ENCODE measurements at places on chromosomes 2 and 18.

DNA sequence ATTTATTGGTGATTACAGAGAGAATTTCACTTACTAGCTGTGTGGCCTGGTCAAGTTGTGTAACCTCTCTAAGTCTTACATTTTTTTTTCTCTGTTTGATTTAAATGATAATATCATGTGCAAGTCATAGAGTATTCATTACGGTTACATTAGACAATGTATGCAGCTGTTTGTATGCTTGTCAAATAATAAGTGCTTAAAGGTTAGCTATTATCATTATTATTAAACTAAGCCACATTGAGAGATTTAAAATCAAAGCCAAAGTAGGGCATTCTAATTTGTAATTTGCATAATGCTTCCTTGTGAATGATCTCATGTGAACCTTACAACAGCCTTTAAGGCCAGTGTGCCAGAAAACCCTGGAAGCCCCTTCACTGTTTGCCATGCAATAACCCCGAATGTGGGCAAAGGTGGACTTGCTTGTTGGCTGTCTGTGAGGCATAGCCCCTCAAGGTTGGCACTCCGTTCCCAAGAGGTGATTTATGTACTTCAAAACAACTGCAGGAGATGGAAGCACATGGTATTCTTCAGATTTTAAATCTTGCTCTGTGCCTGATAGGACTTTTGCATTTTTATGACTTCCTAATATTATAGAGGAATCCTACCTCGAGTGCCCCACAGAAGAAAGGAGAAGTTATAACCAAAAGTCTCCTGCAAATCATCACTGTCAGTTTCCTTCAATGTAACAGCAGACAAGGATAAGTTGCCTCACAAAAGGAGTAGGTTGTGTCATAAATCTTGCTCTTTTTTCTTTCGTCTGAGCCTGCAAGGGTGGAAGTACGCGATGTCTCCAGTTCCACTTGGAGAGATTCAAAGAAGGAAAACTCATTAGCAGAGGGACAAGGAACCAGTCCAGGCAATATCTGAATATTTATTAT, 272.0 kb downstream of the TGIF1 start:
- DNase-seq: no peak

- no peak for DNase-seq
These were observed 80.9 kb upstream of the PHLPP1 start for GRCh38 chr18:62634458-62634857.

- no peak for DNase-seq
These were observed 422.5 kb downstream of the METTL4 start for GRCh38 chr18:2148823-2149222.

DNA sequence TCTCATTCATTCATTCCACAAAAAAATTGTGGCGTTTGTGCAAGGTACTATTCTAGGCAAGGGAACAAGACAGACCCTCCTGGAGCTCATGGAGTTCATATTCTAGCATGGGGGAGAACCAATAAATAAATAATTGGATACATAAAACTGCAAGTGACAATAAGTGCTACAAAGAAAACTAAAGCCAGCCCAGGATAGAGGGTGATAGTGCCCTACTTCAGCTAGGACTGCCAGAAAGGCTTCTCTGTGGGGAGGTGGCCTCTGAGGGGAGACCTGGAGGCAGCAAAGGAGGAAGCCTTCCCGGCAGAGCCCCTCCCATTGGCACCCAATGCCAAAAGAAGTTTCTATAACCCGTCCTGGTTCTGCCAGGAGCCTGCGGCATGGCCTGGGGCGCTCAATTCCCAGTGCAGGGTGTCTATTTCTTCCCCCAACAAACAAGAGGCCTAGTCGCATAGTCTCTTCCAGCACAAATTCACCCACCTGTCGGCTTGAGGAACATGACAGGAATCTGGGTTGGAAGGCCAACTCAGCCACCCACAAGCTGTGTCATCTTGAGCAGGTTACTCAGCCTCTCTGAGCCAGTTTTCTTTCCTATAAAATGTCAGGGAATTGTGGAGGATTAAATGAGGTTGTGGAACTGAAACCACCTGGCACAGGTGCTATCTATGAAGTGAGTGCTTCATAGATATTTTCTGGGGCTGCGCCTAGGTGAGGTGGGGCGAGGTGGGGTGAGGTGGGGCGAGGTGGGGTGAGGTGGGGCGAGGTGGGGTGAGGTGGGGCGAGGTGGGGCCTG, 94.3 kb downstream of the ZFP36L2 start:
- DNase-seq: no peak

GRCh38 chr2:4992226-4992625, 700.0 kb upstream of the SOX11 start:
- DNase-seq: no peak

DNA sequence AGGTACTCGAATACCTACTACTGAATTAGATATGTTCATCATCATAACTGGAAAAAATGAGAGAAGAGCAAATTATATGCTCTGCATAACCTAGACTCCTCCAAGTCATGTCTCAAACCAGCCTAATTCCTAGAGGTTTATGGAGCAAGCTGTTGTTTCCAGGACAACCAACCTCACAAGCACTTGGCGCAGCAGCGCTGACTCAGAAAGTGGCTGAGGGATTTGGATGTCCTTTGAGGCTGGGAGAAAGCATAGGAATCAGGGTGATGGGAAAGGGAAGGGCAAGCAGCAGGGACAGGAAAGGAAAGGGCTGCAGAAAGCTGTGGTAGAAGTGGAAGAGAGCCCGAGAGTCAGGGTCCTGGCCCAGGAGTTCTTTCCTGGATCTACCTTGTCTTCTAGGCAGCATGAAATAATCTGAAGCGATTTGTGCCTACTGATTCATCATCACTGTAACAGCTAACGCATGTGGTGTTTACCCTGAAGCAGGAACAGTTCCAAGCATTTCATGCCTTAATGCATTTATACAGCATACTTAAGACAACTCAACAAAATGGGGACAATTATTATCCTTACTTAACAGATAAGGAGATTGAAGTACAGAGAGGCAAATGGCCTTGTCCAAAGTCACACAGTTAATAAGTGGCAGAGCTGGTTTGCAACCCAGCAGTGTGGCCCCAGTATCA, 3.7 kb downstream of the PLEK start:
- DNase-seq: no peak

DNA sequence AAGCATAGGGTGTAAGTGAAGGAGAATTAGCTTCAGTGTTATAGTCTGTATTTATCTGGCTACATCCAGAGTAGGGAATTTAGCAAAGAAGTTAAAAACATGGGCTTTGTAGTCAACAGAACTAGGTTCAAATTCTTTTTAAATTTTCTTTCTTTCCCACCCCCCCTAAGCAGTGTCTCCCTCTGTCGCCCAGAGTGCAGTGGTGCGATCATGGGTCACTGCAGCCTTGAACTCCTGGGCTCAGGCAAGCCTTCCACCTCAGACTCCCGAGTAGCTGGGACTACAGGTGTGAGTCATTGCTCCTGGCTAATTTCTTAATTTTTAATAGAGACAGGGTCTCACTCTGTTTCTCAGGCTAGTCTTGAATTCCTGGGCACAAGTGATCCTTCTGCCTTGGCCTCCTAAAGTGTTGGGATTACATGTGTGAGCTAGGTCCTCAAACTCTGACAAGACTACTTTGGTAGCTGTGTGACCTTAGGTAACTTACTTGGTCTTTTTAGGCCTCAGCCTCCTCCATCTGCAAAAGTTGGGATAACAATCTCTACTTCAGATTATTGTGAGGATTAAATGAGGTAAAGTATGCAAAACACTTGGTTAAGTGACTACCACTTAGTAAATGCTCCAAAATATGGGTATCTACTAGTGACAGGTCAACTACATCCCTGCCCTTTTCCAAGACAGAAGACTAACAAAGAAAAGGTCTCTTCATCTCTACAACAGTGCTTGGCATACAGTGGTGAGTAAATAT, 17.8 kb downstream of the DOK1 start:
- DNase-seq: no peak

GRCh38 chr2:85240055-85240454, 87.7 kb downstream of the TGOLN2 start:
- no peak for DNase-seq

- no peak for DNase-seq
These were observed 917.6 kb upstream of the ACVR2A start for GRCh38 chr2:146927080-146927711.

- DNase-seq: no peak
These were observed 284.0 kb downstream of the CCDC102B start for GRCh38 chr18:69081846-69082245.

- peak; percentile 54 for DNase-seq
These were observed 202.7 kb upstream of the SPOPL start for GRCh38 chr2:138298900-138299299.

DNA sequence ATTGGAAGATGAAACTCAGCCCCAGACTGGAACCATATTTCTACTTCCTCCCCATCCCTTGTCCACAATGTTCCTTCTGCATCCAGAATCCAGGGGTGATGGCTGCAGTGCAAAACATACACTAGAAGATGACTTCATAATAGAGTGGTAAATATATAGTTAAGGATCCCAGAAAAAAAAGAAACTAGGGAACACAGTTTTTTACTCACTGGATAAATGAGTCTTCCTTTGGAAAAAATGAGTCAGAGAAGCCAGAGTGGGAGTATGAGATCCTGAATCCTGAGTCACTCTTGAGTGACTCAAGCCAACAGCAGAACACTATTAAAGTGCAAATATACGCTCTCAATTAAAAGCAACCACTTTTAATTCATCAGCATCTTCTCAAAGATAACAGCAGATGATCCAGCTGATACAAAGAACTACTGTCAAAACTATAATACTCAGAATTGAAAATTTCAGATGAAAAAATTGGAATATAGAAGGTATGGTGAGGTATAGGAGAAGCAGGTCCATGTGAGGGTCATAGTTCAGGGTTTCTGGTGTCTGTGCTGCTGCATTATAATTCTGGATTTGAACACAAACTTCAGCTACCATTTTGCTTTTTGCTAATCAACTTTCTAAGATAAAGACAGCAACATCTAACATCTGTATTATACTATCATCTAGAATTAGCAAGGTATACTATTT, 987.2 kb upstream of the CDH2 start:
- no peak for DNase-seq

- no peak for DNase-seq
These were observed 166.5 kb downstream of the SEPTIN10 start for GRCh38 chr2:109447251-109447661.

GRCh38 chr2:231563378-231563961, 29.2 kb upstream of the TEX44 start:
- DNase-seq: no peak

GRCh38 chr2:142306131-142306530, 175.3 kb upstream of the LRP1B start:
- no peak for DNase-seq

GRCh38 chr2:35582637-35583036, 772.9 kb upstream of the CRIM1 start:
- no peak for DNase-seq

- DNase-seq: no peak
These were observed 3.9 kb upstream of the MGAT4A start for GRCh38 chr2:98734823-98735260.

DNA sequence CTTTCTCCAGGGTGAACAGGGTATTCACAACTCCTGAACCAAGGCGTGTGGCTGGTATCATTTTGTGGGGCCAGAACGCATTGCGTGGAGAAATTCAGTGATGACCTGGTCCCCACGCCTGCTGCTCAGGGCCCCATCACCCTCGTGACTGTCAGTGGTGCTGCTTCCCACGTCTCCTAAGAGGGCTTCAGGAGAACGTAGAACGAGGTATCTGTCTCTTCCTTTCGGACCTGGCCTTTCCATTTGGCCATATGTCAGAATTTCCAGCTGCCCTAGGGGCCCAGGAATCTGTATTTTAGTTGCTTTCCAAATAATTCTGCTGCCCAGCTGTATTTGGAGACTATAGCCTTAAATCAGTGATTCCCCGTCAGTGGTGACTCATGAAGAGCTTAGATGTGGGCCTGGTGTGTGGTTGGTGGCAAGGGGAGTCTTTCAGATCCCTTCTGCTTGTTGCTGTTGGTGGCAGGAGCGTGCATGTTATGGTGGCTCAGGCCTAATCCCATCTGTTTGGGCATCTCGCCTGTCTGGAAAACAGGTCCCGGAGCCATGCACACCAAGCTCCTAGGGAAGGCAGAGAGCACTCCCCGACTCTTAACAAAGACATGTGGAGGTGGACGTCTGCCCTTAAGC, 56.4 kb downstream of the NPAS2 start:
- DNase-seq: no peak

DNA sequence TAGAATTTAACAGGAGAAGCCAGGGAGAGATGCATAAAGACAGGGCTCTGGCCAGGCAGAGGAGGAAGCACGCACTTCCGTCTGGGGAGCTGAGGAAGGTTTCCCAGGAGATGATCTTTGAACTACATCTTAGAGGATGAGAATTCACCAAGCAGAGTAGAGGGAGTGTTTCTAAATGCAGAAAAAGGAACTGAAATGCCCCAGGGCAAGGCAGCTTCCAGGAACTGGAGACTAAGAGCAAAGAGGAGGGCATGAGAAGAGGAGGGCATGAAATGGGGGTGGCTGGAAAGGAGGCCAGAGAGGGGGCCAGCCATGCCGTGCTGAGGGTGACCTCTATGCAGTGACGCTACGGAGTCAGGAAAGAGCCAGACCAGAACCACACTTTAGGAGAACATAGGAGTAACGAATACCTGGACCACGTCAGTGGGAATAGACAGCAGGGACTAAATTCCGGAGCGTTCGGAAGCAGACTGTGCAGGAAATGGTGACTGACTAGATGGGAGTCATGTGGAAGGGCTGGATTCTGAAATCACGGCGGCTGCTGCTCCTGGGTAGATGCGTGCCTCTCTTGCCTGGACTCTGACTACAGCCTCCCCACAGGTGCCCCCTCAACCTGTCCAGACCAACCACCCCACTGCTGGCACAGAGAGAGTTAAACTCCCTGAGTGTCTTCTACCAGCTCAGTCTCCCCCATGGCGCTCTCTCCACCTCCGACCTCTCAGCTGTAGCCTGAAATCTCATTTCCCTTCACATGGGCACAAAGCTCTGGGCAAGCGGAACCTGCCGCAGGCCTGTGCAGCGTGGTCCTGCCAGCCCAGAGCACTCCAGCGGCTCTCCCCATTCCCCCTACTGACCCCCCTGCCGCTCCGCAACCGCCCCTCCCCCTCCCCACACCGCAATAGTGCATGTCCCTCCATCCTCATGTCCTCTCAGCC, 87.0 kb upstream of the RTN4 start:
- no peak for DNase-seq

DNA sequence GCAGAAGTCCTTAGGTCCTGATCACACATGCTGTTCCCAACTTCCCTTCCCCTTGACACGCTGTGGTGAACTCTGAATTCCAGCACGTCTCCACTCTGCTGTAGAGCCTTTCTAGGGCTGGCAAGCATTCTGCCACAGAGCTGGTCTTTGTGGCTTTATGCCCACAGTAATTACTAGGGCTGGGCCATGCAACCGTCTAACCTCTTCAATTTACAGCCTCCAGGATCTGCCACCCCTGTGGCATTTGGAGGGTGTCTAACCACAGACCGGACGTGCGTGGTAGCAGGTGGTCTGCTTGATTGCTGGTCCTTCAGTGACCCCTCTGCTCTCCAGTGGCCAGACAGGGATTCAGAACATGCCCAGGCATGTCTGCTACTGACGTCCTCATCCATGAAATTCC, 43.1 kb upstream of the TGFA start:
- no peak for DNase-seq

All from GM12878 (cell line).